Fibroblast of skin of left biceps (primary cell): ENCODE measurements at places on chromosomes 16 and 17.

GRCh38 chr17:17820463-17821158 lies 16.2 kb downstream of the SREBF1 start:
- DNase-seq, result no peak

DNA sequence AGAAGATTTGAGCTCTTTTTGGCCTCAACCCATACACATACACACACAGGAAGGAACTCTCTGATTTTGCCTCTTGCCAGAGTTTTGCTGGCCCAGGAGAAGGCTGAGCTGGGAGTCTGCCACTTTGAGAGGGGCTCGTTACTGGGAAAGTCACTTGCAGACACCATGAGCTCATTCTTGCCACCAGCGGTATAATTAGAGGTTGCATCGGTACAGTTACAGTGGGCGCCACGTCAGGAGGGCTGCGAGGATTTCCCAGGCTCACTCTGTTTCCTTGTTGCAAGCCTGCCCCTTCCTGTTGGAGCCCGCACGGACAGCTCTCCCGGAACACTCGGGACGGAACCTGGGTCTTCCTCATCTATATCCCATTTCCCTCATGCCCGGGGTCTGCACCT lies 3.1 kb upstream of the SDK2 start:
- DNase-seq, result no peak

DNA sequence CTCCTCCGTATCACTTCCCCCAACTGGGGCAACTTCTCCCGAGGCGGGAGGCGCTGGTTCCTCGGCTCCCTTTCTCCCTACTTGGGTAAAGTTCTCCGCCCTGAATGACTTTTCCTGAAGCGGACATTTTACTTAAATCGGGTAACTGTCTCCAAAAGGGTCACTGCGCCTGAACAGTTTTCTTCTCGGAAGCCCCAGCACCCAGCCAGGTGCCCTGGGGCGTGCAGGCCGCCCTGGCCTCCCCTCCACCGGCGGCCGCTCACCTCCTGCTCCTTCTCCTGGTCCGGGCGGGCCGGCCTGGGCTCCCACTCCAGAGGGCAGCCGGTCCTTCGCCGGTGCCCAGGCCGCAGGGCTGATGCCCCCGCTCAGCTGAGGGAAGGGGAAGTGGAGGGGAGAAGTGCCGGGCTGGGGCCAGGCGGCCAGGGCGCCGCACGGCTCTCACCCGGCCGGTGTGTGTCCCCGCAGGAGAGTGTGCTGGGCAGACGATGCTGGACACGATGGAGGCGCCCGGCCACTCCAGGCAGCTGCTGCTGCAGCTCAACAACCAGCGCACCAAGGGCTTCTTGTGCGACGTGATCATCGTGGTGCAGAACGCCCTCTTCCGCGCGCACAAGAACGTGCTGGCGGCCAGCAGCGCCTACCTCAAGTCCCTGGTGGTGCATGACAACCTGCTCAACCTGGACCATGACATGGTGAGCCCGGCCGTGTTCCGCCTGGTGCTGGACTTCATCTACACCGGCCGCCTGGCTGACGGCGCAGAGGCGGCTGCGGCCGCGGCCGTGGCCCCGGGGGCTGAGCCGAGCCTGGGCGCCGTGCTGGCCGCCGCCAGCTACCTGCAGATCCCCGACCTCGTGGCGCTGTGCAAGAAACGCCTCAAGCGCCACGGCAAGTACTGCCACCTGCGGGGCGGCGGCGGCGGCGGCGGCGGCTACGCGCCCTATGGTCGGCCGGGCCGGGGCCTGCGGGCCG lies 1.6 kb downstream of the HIC1 start:
- no peak for DNase-seq

DNA sequence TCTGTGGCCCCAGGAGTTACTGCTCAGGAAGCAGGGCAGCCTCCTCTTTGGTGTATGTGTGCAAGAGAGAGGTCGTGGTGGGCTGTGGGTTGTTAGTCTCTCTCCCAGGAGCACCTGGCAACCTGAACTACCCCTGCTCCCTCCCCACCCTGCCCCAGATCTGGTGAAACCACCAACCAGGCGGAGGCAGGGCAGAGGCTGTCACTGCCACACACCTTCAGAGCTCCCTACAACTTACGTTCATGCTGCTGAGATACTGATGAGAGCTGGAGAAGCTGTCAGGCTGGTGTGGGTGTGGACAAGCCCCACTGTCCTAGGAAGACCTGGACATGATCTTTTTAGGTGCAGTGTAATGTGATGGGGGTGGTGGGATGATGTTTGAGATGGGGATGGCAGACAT lies 24.3 kb downstream of the GOSR2 start:
- no peak for DNase-seq

DNA sequence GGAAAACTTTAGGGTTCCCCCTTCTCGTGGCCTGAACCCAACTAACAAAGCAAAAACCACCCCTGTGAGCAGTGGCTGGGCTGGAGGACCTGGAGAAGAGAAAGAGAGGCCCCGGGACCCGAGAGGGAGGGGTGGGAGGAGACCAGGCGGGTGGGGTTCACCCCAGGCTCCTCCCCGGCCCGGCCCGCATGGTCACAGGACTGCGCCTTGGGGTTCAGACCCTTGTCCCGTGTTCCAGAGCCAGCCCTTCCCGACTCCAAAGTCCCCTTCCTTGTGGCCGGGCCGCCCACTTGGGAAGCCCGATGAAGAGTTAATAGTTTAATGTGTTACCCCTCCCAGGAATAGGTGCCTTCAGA lies 852 bp downstream of the MARVELD3 start:
- no peak for DNase-seq

GRCh38 chr17:20228860-20229259 lies 219.7 kb downstream of the SPECC1 start:
- DNase-seq, result no peak

GRCh38 chr17:18261146-18261515 lies 669 bp downstream of the MIEF2 start:
- no peak for DNase-seq

GRCh38 chr16:18945233-18945632 lies 19.0 kb upstream of the SMG1 start:
- DNase-seq, result no peak

DNA sequence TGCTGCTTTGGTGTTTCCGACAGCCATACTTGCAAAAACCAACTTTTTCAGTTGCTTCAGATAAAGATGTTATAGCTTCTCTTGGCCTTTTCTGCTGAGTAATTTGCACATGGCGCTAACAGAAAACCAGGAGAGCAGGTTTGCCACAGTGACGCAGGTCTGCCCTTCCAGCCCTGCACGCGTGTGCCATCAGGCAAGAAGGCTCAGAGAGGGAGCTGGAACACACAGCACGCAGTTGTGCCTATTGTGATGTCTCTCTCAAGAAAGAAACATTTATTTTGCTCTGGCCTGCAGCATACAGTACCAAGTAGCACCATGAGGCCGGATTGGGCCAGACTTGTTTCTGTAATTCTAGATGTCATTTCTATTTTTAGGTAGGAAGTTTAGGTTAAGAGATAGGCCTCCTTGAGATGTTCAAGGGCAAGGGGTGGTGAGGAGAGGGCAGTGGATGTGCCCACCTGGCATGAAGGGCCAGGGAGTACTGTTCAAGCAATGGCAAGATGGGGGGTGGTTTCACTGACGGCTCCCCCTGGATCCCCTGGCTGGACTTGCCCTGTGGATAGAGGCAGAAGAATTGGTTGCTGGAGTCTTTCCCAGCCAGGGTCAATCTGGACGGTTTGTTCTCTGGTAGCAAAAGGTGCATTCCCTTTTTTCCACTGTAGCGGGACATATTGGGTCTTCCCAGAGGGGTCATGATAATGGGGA lies 1.9 kb downstream of the CBX2 start:
- no peak for DNase-seq

DNA sequence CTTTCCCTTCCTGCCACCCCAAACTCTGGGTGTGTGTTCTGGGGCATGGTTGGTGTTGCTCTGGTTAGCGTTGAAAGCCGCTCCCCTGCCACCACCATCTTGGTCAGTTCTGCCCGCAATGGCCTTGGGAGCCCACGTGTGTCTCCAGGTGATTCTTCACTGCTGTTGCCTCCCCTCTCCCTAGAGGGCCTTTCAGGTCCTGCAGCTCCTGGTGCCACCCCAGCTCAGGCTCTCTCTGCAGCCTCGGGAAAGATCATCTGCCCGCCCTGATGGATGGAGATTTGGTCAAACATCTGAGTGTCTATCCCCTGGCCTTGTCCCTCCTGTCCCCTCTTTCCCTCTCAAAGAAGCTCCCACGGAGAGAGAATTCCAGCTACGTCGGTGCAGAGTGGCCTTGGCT lies 241.3 kb downstream of the RBFOX3 start:
- DNase-seq, result no peak

DNA sequence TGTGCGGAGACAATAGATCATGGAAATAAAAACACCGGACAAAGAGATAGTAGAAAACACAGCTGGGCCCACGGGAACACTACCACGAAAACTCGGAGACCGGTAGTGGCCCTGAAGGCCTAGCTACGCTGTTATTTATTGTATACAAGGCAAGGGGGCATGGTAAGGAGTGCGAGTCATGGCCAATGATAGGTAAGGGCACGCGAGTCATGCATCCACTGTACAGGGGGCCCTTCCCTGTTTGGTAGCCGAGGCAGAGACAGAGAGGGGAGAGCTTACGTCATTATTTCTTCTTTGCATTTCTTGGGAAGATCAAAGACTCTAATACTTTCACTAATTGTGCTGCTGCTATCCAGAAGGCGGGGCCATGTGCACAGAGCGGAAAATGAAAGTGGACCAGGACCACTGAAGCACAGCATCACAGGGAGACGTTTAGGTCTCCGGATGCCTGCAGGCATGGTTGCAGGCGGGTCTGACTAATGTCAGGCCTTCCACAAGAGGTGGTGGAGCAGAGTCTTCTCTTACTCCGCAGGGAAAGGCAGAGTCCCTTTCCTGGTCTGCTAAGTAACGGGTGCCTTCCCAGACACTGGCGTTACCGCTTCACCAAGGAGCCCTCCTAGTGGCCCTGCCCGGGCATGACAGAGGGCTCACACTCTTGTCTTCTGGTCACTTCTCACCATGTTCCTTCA lies 74.4 kb upstream of the ARL4D start:
- no peak for DNase-seq

DNA sequence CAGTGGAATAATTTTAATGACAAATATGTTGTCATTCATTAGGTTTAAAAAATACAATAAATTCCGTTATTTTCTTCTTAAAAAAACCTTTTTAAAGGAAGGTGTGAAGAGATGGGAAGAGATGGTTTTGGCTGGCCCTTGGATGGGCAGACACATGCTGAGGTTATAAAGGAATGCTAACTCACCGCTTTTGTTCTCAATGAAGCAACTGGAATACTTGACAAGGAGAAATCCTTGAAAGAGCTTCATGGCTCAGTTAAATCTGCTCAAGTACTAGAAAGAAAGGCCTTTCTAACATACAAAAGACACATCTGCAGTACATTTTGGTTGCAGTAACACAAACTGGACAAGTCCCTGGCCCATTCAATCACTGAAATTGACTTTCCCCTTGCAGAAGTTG lies 158.3 kb upstream of the KCNJ16 start:
- no peak for DNase-seq

GRCh38 chr17:44903012-44903685 lies 3.9 kb upstream of the EFTUD2 start:
- no peak for DNase-seq

DNA sequence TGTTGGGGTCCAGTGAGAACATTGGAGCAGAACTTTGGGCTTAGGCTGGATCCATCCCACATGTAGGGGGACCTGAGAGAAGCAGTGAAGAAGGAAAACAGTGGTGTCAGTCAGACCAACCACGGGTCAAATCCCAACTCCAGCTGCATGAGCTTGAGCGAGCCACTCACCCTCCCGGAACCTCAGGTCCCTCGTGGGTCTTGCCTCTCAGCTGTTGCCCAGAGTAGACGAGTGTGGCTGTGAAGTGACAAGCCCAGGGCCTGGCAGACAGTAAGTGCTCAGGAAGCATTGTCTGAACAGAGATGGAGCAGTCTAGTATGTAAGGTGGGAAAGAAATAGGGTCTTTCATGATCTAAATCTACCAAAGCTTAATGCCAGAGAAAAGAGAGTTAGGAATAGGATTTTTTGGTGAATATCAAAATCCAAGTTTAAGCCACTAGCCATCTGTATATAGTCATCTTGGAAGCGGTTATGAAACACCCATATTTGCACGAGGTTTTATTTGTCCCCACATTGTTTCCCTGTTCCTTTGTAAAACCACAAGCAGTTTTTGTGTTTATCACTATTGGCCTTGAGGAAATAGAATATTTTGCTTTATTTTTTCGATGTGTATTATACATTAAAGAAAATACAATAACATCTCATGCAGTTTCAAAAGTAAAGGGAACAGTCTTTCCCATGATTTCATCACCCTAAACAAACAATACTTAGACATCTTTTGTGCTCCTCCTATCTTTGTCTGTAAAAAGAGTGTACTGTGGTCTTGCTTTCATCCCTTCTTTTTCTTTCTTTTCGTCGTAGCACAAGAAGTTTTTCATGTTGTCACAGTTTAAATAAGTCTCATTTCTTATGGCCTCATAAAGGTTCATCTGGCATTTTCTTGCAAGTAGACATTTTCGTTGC lies 112.0 kb downstream of the CLEC16A start:
- DNase-seq, result no peak

DNA sequence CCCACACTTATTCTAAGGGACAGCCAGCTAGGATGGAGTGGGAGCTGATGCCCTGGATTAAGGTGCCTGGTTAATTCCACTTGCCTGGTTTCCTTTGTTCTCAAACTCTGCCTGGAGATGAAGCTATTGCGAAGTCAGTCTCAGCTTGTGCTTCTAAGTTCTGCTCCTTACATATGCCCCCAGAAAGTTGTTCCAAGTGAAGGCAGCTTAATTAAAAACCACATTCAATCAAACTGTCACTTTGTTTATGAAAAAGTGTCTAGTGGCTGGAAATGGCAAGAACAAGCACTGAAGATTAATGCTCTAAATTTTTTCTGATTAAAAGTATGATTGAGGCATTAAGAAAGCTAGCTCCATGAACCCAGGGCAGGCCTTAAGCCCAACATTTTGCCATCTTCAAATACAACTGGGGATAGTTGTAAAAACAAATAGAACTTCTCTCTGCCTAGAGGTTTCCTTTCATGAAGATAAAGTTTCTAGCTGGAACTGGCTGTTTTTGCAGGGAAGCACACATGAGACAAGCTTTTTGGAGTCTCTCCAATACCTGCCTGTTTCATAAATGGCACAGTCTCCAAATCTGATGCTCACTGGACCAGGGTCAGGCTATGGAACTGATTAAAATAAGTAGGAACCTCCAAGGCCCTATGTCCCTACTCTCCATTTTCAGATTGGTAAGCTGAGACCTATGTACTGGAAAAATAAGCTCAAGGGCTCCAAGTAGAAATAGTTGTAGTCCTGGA lies 100.9 kb downstream of the GRIN2A start:
- no peak for DNase-seq
